DMS153 (cell line): ENCODE measurements at places on chromosomes 4 and X.
A peak's percentile ranks its signal among the peaks of the same experiment; 100 is the strongest.

- DNase-seq = peak; percentile 34
These were observed 2.4 kb downstream of the SPRY1 start for GRCh38 chr4:123398853-123399626.

GRCh38 chr4:4296283-4296846 is 6.3 kb downstream of the ZBTB49 start:
- no peak for DNase-seq

- no peak for DNase-seq
These were observed 65.2 kb downstream of the IGFBP7 start for GRCh38 chr4:57044996-57045395.

GRCh38 chr4:103105558-103106356 is 6.1 kb upstream of the BDH2 start:
- no peak for DNase-seq

- DNase-seq = no peak
These were observed 76.8 kb upstream of the DDX53 start for GRCh38 chrX:22922961-22923360.

- DNase-seq = no peak
These were observed 268.1 kb upstream of the GRID2 start for GRCh38 chr4:92035666-92036065.

DNA sequence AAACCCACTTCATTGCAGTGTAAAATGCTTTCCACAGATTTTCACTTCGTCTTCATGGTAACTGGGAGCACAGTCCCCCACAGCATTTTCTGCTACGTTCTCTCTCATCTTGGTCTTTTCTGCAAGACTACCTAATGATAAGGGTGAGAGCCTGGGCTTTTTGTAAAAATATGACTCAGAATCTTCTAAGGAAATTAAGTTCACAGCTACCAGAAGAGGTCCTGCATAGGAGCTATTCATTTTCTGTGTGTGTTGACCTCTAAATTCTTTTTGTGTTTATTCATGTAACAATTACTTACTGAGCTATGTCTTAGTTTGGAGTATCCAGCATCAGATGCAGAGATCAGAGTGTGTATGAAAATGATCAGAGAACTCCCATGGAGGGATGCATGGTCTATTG is 192.2 kb downstream of the CPEB2 start:
- no peak for DNase-seq

- DNase-seq = no peak
These were observed 64.1 kb downstream of the TMA16 start for GRCh38 chr4:163558539-163559044.
